CD4-positive, alpha-beta T cell treated with Interleukin-4 for 1 hour (primary cell): ENCODE measurements at places on chromosomes 5 and 9.

DNA sequence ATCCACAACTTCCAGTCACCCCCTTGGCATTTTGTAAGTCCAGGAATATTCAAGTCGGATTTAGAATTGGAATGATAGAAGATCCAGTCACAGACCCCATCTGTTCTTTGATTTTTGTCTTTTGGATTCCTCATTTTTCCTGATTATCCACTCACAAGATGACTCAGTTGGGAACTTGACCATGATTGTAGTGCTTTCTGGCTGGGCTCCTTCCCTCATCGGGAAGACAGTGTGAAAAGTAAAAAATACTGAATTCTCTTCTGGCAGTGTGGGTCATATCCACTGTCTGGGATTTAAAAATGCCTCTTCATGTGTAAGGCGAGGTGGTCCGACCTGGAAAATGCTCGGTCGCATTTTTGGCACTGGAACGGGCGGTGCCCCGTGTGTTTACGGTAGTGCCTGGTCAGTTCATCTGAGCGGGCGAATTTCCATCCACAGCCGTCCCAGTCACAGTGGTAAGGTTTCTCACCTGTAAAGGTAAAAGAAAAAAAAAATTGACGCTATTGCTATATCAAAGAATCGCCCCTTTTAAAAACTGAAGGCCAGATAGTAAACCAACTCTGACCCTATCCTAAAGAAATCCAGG, 4.0 kb downstream of the KLF4 start:
- no peak for DNase-seq

- no peak for DNase-seq
Observed at GRCh38 chr5:6745706-6746222, 32.5 kb downstream of the TENT4A start.

GRCh38 chr5:16446993-16447392, 18.6 kb downstream of the ZNF622 start:
- no peak for DNase-seq

DNA sequence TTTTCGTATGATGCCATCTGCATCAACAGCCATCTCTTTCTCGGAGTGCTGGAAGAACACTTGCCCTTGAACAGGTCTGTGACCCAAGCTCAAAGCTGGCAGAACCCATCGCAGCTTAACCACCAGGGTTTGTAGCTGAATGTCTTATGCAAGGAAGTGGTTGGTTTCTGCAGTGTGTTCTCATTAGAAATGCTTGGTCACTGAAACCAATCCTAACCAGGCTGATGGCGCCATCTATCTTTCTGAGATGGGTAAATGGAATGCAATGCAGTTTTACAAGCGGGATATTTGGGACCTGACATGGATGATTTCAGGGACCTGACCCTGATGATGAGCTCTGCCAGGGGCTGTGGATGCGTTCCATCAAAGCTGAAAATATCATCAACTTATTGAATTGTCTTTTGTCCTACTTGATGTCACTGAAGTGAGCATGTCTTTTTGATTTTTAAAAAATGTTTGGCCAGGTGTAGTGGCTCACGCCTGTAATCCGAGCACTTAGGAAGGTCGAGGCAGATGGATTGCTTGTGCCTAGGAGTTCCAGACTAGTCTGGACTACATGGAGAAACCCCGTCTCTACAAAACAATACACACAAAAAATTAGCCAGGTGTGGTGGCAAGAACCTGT, 28.7 kb downstream of the DMRT3 start:
- peak; percentile 13 for DNase-seq

- no peak for DNase-seq
Observed at GRCh38 chr5:20420991-20421595, 433.1 kb upstream of the CDH18 start.

DNA sequence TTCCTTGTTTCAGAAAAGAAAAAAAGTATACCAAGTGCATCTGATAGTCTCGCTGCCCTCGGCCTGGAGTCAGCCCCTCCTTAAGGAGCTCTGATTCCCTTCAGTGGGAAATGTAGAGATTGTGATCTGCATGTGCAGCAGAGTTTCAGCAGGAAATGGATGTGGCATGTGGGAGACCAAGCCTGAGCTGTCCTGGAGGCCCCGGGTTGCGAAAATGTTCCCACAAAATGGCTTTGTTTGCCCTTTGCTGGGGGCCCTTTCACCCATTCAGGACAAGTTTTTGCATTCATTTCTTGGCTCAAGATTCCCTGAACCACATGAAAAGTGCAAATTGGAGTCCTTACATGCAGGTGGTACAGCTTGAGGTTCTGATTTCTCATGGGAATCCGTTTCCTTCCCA, 230.9 kb downstream of the GADD45G start:
- DNase-seq, result no peak

DNA sequence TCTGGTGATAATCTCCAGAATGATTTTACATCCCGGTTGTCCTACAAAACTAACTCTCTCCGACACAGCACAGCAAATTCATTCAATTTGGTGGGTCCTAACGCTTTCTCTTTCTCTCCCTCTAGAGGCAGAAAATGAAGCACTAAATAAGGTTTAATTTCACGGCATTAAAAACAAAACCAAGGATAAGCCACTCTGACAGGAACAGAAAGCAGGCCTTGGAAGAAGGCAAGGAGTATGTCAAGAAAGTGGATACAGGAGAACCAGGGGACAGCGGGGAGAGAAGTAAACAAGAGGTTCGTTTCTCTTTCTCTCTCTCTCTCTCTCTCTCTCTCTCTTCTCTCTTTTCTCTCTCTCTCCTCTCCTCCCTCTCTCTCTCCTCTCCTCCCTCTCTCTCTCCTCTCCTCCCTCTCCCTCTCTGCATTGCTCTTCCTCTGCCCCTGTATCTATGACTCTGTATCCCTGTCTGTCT, 49.8 kb downstream of the EBF1 start:
- no peak for DNase-seq

DNA sequence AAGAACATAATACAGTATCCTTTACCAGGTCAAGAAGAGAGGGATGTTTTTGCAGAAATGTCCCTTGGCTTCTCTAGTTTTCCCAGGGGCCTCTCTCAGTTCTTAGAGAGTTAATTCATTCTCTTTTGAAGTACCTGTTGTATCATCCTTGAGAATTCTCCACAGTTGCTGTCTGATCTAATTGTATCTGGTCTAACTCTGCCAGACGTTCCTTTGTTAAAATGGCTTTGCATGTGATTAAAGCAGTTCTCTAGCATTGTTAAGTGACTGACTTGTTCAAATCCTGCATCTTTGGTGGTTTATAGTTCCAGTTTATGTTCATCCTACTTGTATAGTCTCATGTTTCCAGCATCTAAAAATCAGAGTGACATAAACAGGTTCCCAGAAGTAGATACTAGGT, 65.0 kb downstream of the KIAA1958 start:
- no peak for DNase-seq

GRCh38 chr5:126808521-126808988, 31.6 kb downstream of the LMNB1 start:
- no peak for DNase-seq

DNA sequence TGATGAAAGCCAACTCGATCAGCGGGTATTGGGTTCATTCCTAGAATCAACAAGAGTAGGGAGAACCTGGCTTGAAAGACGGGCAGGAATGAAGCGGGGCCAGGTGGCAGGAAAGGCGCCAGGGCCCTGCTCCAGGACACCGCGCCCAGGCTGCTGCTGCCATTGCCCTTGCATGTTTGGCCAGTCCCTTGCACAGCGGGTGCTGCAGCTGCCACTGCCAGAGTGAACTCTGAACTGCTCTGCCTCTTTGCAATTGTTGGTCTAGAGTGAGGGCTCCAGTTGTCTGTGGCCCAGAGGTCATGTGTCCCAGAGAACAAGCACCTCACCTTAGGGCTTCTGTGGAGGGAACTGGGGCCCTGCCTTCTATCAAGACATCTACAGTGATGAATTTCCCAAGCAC, 24.0 kb upstream of the CARTPT start:
- DNase-seq, result no peak

DNA sequence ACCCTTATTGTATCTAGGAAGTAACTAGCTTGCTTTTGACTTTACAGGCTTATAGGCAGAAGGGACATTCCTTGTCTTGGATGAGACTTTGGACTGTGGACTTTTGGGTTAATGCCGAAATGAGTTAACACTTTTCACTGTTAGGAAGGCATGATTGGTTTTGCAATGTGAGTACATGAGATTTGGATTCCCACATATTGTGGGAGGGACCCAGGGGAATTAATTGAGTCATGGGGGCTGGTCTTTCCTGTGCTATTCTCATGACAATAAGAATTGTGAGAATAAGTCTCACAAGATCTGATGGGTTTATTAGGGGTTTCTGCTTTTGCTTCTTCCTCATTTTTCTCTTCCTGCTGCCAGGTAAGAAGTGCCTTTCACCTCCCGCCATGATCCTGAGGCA, 417.5 kb downstream of the HINT1 start:
- DNase-seq, result no peak

DNA sequence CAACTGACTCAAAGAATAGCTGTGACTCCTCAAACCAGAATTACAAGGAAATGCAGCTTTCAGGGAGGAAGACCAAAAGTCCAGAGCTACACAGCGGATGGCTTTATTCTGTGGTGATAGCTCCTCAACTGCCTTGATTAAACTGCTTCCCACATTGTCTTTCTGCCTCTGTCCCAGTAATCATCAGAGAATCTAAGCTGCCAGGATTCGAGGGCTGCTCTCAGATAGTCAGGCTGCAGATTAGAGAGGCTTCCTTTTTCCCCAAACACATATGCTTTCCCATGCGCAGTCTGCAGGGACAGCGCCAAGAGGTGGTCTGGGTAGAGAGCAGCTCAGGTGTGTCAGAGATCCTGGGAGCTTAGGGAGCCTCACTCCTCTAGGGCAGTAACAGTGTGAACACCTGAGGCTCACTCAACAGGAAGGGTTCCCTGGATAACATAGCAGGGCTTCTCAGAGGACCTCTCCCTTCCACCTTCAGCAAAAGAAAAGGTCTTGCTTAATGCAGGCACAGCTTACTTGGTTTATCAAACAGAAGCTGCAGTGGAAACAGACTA, 439.9 kb upstream of the TLE4 start:
- DNase-seq, result no peak

GRCh38 chr5:52895075-52895474, 94.1 kb upstream of the ITGA2 start:
- no peak for DNase-seq

DNA sequence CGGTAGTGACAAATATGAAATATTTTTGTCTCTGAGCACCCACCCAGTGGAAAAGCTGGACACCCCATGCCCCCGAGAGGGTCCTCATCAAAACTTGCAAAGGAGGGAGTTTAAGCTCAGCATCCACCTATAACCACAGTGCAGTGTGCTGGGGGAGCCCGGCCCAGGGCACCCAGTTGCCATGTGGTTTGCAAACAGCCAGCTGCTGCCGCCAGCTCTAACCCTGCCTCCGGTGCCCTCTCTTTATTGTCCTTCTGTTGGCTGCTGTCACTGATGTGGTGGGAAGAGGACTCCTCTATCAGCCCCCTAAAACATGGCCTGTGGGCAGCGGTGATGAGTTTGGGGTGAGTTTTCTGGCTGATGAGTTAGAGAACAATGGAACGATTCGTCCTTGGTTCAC, 160.9 kb upstream of the MVB12B start:
- DNase-seq, result no peak

GRCh38 chr5:30343707-30344106, 849.8 kb upstream of the CDH6 start:
- no peak for DNase-seq

GRCh38 chr5:83104021-83104420, 26.7 kb downstream of the XRCC4 start:
- DNase-seq, result no peak

DNA sequence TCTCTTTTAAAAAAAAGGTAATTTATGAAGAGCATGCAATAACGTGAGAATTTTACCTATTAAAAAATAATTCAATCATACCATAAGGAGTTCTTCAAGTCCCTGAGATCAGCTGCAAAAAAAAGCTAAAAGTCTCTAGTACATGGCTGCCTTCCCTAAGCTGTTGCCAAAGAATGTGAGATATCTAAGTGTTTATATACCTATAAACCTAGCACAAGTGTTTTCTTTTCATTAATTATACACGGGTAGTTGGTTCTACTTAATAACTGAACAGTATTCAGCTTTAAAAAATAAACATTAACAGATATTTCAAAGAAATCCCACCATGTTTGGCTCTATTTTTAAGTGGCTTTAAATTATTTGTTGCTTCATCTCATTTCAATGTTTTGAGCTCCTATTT, 25.9 kb downstream of the FNBP1 start:
- no peak for DNase-seq

DNA sequence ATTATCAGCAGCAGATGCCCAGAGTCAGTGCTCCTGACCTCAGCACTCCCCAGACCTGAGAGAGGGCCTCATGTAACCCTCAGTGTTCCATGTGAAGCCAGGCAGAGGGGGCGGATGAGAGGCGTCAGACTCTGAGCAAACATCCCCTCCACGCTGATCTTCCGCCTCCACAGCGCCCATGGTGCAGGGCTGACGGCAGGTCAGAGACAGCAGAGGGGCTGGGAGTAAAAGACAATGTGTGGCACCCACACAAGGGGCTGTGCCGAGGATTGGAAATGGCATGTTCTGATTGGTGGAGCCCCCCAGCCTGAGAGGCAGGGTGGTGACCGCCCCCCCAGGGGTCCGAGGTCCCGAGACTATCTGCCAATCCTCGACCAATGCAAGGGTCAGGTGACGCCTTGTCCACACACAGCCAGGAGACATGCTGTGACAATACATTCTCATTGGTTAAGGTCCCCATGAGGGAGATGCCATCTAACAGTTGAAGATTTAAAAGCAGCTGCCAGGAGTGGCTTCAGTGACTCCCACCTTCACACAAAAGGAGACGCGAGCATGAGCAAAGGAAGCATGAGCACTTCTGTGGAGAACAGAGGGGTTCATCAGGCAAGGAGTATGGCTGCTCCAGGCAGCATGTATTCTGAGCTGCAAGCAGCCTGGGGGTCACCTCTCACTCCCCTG, 19.3 kb upstream of the SLC25A51 start:
- no peak for DNase-seq

DNA sequence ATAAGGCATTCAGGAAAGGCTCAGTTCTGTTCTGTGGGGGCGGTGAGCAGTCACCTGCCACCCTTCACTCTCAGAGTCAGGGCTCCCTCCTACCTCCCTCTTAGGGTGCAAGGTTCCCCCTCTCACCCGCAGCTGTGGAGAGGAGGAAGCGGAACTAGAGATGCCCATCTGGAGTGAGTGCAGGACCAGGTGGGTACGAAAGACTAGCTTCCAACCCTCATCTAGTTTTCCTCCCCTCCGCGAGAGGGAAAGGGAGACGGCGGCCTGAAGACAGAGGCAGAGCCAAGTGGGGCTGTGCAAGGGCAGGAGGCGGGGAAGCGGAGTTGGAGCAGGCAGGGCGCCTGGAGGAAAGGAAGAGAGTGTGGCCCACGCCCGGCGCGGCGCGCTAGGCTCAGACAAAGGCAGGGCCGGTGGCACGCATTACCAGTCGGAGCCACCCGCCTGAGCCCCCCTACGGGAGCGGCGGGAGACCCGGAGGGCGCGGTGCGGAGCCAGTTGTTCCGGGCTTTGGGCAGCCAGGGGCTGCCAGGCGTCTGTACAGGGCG, 7.3 kb downstream of the PRR7 start:
- no peak for DNase-seq

- DNase-seq, result no peak
Observed at GRCh38 chr5:103923616-103924168, 361.1 kb upstream of the NUDT12 start.
